ENCODE measurements at places on chromosomes 3 and 15.
A peak's percentile ranks its signal among the peaks of the same experiment; 100 is the strongest.

DNA sequence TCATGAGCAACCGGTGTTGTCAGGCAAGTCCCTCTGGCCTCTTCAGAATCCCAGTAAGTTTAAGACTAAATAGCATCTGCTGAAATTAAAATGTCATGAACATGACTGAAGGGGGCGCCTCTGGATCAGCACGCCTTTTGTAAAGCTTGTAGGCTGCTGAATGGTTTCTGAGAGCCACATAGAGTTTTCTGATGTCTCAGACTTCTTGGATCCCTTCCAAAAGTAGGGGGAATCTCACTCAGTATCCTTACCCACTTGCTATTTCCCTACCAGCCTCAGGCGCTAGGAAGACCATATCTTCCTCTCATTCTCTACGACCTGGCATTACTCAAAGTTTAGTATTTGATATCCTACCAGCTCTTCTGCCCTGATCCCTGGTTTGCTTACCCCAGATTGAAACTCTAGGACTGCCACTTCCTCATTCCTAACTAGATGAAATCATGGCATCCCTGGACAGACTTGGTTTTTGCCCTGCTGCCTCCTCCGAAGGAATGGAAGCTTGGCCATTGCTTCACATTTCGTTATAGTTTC is 62.7 kb upstream of the CD47 start:
- no peak for DNase-seq

- no peak for DNase-seq
Measured at GRCh38 chr15:74616366-74616939, 817 bp downstream of the CLK3 start.

- DNase-seq, result no peak
Measured at GRCh38 chr3:17905996-17906395, 163.6 kb upstream of the TBC1D5 start.

DNA sequence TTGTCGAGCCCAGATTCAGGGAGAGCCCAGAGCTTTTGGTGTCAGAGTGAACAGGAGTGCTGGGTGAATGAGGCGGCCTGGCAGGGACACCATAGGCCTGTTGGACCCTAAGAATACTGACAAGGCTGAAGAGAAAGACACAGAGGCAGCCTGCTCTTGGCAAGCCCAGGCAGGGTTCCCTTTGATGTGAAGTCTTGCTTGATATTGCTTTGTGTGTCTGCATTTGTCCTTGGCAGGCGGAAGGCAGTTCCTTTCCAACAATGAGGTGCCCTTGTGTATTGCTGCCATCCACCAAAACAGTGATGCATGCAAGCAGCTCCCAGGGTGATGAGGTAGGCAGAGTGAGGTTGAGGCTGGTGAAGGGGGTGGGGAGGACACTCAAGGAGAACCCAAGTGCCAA is 152.7 kb upstream of the TSC22D2 start:
- no peak for DNase-seq

DNA sequence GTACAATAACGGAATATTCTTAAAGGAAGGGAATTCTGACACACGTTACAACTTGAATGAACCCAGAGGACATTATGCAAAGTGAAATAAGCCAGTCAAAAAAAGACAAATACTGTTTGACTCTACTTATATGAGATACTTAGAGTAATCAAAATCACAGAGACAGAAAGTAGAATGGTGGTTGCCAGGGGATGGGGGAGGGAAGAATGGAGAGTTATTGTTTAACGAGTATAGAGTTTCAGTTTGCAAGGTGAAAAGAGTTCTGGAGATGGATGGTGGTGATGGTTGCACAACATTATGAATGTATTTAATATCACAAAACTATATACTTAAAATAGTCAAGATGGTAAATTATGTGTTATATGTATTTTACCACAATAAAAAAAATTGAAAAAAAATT is 112.9 kb upstream of the ARHGEF3 start:
- DNase-seq, result no peak

GRCh38 chr15:89802231-89802928 is 12.3 kb downstream of the ANPEP start:
- no peak for DNase-seq

DNA sequence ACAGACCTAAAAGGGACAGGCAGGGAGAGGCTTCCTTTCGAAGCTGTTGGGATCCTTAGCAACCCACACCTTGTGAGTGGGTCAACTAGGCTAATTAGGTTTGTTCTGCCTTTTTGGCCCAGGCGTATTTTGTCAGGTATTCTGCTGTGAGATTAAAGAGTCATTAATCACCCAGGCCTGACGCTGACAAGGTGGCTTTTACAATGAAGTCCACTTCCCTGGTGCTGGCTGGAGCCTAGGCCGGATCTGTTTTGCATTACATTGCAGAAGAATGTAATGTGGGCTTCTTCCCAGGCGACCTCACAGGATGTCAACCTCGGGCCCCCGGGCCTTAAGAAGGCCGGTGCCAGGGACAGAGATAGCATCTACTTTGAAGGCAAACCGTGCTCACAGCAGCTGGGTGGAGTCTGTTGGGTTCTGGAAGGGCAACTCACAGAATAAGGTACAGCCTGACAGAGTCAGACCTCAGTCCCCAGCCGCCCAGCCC is 76.9 kb downstream of the HES1 start:
- peak; percentile 18 for DNase-seq

Data from HTR-8/SVneo (cell line).